ENCODE measurements at places on chromosomes 4 and X. TPM values are rescaled to one million over a fixed set of nuclear protein-coding genes. Genes with fewer than 3 reads are reported as not detected.

- H3K4me3 ChIP-seq: peak overlapping the region; percentile 56
- peaks cover 30% of the 10 kb centered on the region for H3K4me1 ChIP-seq
- H3K36me3 ChIP-seq: no peaks in the 10 kb centered on the region
- H3K27ac ChIP-seq: no peak overlapping the region
Measured at GRCh38 chr4:29131304-29131703, 1588.9 kb upstream of the PCDH7 start.

ZMAT1 gene
- 1.2 TPM for total RNA-seq

TMPRSS11A gene
- total RNA-seq: not detected

GRCh38 chr4:165319030-165319429 is 8.4 kb upstream of the MSMO1 start:
- no peaks in the 10 kb centered on the region for H3K27me3 ChIP-seq
- peaks cover 19% of the 10 kb centered on the region for H3K36me3 ChIP-seq
- H3K27ac ChIP-seq: no peak overlapping the region
- no peak overlapping the region for H3K4me3 ChIP-seq

DIPK2B gene
- total RNA-seq: not detected

DNA sequence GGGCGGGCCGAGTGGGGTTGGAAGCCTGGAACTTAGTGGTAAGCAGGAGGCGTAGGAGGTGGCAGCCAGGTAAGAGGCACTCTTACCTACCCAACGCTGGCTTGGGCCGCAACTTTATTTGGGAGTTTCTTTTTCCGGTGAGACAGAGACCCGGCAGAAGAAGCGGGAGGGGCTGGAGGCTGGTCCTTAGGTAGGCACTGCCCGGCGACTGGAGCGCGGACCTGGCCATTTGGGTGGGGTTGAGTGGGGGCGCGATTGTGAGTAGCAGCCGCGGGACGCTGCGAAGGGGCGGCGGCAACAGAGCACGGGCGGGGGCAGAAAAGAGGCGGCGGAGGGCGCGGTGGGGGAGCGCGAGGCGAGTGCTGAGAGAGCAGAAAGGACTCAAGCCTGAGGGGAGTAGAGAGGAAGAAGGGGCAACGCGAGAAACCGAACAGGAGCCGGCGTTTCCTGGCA is 334 bp upstream of the POU4F2 start:
- H3K4me1 ChIP-seq: peaks cover 10% of the 10 kb centered on the region
- no peak for DNase-seq
- 0 out of 2 replicates have a peak, but pooled peaks cover 6% of the 10 kb centered on the region for H3K36me3 ChIP-seq
- H3K27ac ChIP-seq: no peak overlapping the region

DNA sequence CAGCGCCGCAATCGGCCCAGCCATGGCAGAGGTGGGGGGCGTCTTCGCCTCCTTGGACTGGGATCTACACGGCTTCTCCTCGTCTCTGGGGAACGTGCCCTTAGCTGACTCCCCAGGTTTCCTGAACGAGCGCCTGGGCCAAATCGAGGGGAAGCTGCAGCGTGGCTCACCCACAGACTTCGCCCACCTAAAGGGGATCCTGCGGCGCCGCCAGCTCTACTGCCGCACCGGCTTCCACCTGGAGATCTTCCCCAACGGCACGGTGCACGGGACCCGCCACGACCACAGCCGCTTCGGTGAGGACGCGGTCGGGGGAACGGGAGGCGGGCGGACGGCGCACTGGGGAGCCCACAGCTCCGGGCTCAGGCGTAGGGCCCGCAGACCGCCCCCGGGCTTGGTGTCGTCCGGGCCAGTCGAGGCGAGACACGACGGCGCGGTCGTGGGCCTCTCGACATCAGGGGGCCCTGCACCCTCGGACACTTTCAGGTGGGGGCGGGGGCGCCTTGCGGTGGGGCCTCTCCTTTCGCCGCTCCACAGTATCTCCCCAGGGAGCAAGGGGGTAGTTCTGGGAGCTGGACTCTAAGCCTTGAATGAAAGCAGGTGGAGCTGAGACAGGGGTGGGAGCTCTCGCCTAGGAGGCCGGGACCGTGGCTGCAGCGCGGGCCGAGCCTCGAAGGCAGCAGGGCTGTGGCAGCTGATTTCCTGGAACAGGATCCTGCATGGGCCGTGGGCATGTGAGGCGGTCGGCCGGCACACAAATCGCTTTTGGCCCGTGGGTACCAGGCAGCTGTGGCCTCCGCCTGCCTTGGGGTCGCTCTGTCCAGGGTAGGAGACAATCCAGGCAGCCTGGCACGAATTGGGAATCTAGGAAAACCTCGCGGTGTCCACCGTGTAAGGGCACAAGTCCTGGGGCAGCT is 722 bp downstream of the FGF16 start:
- peaks cover 43% of the 10 kb centered on the region for H3K4me1 ChIP-seq
- H3K36me3 ChIP-seq: no peaks in the 10 kb centered on the region
- H3K27me3 ChIP-seq: no peaks in the 10 kb centered on the region
- DNase-seq: no peak
- no peak overlapping the region for H3K27ac ChIP-seq
- H3K4me3 ChIP-seq: no peak overlapping the region

ATP7A gene
- 8.4 TPM for total RNA-seq

DNA sequence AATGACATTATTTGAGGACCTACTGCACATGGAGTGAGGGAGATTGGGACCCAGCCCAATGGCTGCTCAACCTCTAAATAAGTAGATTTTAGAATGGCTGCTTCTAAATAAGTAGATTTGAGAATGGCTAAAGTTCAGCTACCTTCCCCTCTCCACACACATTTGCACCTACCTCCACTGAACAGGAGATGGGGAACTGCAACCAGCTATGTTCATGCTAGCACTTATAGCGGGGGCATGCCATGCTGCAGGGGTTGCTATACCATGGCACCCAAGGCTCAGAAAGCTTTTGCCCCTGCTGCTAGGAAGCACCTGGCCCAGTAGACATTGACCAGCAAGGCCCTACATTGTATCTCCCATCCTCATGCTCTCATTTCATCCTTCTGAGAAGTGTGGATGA is 70.2 kb upstream of the MAOA start:
- no peak overlapping the region for H3K4me3 ChIP-seq
- H3K36me3 ChIP-seq: no peaks in the 10 kb centered on the region
- no peaks in the 10 kb centered on the region for H3K4me1 ChIP-seq
- H3K27ac ChIP-seq: no peak overlapping the region

- DNase-seq: peak; percentile 19
- H3K4me1 ChIP-seq: peaks cover 25% of the 10 kb centered on the region
- no peak overlapping the region for H3K4me3 ChIP-seq
- peaks cover 1% of the 10 kb centered on the region for H3K27me3 ChIP-seq
- no peak overlapping the region for H3K27ac ChIP-seq
Measured at GRCh38 chr4:140052050-140052449, 101.9 kb downstream of the MAML3 start.

CASP6 gene
- 18.8 TPM for total RNA-seq

GRCh38 chr4:1656132-1656531 is 28.0 kb downstream of the FAM53A start:
- no peaks in the 10 kb centered on the region for H3K4me1 ChIP-seq
- no peak overlapping the region for H3K27ac ChIP-seq
- no peaks in the 10 kb centered on the region for H3K36me3 ChIP-seq
- no peak overlapping the region for H3K4me3 ChIP-seq

ODAPH gene
- total RNA-seq: not detected
